ENCODE measurements at places on chromosomes 6 and 20.
A peak's percentile ranks its signal among the peaks of the same experiment; 100 is the strongest.

- no peak for DNase-seq
These were observed 13.8 kb upstream of the MYL9 start for GRCh38 chr20:36527331-36528125.

DNA sequence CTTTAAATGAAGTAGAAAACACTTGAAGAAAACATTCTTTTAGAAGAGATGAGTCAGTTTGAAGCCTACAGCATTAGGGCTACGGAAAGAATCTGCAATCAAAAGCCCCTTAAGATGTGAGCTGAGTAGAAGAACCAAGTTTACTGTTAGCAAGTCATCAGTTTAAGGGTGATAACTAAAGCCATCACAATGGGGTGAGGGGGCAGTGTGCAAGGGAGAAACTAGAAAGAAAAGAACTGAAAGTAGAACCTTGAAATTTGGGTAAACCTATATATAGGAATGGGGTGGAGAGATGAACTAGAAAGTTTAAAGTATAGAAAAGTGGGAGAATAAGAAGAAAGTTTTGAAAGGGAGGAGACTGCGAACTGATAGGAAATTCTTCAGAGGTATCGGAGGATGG lies 212.9 kb downstream of the COL19A1 start:
- DNase-seq: no peak

- no peak for DNase-seq
These were observed 12.1 kb downstream of the SLC22A1 start for GRCh38 chr6:160133441-160134336.

GRCh38 chr6:158769771-158770432 lies 49.3 kb downstream of the EZR start:
- DNase-seq: peak; percentile 94

GRCh38 chr6:37131104-37131959 lies 38.6 kb upstream of the PIM1 start:
- no peak for DNase-seq

GRCh38 chr20:48938670-48939069 lies 17.2 kb downstream of the ARFGEF2 start:
- DNase-seq: no peak

DNA sequence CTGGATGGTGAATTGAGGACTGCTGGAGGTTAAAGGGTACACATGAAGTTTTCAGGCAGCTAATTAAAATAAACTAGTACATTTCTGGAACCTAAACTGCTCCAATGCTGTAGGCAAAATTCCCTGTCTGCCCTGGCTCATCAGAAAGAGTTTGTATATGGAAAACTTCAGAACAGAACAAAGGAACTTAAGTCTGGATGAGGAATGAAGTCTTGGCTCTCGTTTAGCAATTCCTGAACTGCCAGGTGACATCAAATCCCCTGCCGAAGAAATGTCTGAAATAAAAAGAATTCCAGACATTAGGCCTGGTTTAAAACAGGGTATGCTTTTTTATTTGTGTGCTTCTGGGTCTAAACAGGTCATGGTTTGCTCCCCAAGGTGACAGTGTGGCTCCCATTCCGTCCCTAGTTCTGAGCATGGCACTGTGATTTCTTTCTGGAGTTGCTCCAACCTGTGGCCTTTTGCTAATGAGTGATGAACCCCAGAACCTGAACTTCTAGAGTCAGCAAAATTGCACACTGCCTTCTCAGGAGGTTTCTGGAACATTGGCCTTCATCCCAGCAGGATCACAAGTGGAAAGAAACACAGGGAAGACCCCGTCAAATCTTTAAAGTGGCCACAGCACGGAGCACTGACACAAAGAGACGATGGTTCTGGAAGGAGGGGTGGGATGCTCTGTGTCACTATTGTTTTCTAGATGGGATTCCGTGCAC lies 129.4 kb upstream of the NAA20 start:
- DNase-seq: no peak

DNA sequence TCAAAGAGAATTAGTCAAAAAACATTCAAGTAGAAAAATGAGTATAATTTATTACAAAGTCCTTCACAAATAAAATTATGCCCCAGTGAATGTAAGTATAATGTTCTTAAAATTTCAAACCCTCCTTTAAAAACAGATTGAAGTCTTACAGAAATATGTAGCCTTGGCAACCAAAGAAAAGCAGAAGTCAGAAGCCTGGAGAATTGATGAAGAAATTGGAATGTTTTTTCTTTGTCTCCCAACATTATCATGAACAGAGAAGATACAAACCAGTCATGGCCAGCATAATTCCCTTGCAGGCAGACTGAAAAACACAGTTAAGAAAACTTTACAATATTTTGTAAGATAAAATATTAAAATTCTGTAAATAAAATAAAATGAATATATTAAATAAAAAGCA lies 221.9 kb downstream of the TBC1D32 start:
- no peak for DNase-seq

- no peak for DNase-seq
These were observed 14.1 kb upstream of the CHMP4B start for GRCh38 chr20:33796907-33797544.

DNA sequence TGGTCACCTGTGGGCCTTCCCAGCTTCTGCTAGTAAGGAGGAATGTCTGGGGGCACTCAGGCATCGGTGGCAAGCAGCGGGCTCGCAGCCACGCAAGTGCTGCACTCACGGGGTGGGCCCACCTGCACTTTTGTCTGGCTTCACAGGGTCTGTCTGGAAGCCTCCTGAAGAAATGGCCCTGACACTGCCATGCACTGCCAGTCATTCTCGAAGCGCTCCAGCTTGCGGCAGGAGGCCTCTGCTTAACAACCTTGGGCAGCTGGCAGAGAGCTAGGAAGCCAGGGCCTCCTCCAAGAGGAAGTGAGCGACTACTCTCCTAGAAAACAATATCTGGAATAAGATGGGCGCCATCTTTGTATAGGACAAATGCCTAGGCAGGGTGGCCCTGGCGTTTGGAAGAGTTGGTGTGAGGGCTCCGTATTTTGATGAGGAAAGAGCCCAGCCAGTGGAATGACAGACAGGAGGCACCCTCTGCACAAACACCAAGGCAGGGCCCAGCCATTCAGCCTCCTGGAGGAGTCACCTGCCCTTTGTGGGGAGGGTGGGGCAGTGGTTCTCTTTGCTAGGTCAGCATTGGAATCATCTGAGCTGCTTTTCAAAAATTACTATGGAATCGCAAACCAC lies 113.9 kb downstream of the SYNDIG1 start:
- DNase-seq: no peak

- no peak for DNase-seq
These were observed 167.8 kb downstream of the CARMIL1 start for GRCh38 chr6:25446830-25447569.

- DNase-seq: no peak
These were observed 27.1 kb downstream of the CDS2 start for GRCh38 chr20:5153612-5154542.

- DNase-seq: no peak
These were observed 4.5 kb upstream of the RAMACL start for GRCh38 chr6:166591026-166591425.

DNA sequence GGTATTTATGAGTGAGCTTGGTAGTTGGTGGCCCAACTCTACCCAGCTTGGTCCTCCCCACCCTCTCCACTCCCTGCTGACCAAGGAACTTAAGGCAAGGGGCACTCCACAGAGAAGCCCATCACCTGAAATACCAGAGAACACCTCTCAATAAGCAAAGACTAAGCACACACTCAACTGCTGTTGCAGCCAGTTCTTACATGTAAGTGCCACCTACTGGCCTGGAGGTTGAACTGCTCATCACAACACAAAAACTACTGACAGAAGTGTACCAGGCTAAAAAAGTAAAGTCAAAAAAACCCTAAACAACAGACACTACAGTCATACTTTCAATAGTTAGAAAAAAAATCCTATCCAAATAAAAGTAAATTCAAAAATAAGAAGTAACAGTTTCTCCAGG lies 146.2 kb downstream of the FAM83B start:
- no peak for DNase-seq

GRCh38 chr6:139941826-139942225 lies 567.4 kb upstream of the CITED2 start:
- no peak for DNase-seq

GRCh38 chr6:89122625-89123024 lies 4.8 kb upstream of the SRSF12 start:
- DNase-seq: peak; percentile 33

DNA sequence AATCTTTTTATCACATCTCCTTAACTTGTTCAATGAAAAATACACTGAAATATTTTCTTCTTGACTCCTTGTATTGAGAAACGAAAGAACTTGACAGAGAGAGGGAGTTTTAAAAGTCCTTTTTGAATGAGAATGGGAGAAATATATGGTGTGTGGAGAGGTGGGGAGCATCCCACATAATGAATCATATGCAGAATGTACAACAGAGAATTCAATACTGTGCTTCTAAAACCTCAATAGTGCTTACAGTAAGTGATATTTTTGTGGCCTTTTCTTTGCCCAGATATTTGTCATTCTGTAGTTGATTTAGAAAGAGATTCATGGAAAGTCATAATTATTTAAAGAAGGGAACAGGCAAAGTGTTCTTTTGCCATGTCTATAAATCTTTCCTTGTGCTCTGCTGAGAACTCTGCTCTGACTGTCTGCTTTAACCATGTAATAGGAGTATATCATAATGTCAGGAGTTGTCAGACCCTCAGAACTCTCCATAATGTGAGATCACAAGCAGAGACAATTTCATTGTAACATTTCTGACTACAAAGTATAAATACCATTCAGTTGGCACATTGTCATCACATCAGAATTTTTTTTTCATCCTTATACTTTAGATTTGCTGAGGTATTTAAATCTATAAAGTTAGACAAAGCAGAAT lies 32.8 kb upstream of the HS3ST5 start:
- DNase-seq: no peak

- DNase-seq: no peak
These were observed 26.1 kb downstream of the DUSP22 start for GRCh38 chr6:318243-318890.

GRCh38 chr20:50924261-50924920 lies 6.8 kb downstream of the ADNP start:
- no peak for DNase-seq

- no peak for DNase-seq
These were observed 578.5 kb downstream of the BMP2 start for GRCh38 chr20:7346026-7346425.

GRCh38 chr20:36154700-36155628 lies at the start of gene EPB41L1:
EPB41L1 (plus strand) TSS chr20:36154740; CDS start chr20:36173778, 19,038 bp downstream.
- no peak for DNase-seq

GRCh38 chr6:56484669-56485068 lies 158.0 kb downstream of the DST start:
- no peak for DNase-seq

- peak; percentile 72 for DNase-seq
These were observed 61.4 kb downstream of the TXLNB start for GRCh38 chr6:139230391-139230840.

DNA sequence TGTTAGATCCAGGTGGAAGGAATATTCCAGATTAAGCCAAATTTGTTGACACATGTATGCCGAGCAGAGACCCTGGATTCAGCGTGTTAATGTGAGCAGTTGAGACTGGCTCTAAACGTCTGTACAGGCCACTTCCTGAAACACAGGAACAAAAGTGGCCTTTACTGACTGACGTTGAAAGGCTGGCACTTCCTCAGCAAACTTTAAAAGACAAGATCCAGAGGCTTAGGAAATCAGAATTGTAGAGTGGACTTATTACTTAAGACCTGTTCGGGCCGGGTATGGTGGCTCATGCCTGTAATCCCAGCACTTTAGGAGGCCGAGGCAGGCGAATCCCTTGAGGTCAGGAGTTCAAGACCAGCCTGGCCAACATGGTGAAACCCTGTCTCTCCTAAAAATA lies 125.7 kb upstream of the ARID1B start:
- DNase-seq: no peak

DNA sequence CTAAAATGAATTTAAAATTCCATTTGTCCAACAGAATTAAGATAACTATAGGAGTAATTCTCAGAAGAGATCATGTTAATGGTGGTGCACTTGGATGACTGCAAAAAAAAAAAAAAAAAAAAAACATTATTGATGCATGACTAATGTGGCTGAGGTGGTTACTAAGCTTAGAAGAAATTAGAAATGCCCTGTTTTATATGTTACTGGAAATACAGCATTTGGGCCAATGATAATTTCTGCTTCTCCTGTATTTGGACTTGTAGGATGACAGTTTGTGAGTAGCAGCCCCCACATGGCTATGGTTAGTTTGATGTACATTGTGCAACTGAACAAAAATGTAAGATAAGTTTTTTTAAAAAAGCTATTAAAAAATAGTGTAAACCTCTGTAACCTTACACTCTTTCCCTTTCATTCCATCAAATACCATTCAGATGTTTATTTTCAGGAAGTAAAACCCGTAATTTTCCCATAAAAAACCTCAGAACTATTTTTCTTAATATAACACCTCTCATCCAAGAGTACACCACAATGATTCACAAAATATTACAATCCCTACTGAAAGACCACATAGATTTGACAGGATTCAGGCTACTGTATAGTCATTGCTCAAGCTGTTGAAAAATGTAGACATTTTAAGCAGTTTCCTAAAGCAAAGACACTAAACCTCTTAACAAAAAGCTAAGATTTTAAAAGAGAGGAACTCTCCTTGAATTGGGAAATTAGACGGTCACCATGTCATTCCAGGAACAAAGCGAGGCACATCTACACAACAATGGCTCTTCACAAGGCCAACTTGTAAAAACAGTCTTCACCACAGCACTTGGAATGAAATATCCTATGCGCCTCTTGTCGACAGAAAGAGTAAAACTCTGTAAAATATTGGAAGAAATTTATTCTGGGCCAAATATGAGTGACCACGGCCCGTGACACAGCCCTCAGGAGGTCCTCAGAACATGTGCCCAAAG lies 83.0 kb downstream of the WDR27 start:
- no peak for DNase-seq

GRCh38 chr20:2804852-2805688 lies 4.6 kb upstream of the CPXM1 start:
- DNase-seq: no peak

DNA sequence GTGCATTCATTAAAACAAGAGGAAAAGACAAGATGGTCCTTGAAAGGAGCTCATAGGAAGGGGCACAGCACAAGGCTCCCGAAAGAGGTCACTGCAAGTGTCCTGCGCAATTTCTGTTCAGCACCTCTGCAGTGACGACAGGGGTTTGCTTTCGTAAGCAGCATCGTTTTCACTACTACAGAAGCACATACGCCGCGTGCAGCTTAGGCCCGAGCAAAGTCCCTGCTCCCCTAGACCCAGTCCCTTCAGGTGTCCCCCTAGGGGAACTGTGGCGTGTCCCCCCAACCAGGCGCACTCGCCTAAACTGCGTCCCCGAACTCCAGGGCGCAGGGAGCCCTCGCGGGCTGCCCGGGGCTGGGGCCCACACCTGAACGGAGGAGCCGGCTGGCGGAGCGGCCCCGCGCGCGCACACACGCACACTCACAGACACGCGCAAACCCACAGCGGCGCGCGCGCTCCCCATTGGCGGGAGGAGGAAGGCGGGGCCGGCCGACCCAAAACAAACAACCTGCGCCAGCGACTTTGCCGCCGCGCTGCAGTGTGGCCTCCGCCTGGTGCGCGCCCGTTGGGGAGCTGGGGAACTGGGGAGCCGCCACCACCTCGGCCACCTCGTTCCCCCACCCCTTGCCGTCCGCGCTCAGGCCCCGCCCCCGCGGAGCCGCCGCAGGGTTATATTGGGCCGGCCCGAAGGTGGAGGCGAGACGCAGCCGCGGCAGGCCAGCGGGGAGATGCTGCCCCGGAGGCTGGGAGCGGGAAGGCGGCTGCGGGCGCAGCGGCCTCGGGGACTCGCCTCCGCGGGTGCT lies at the start of gene FOXQ1:
Gene FOXQ1 (plus strand): TSS at position 699 of the 803 bp plus-strand sequence. CDS start 607 bp downstream, outside the sequence.
- DNase-seq: no peak
